ENCODE measurements at places on chromosomes 2 and 18.

DNA sequence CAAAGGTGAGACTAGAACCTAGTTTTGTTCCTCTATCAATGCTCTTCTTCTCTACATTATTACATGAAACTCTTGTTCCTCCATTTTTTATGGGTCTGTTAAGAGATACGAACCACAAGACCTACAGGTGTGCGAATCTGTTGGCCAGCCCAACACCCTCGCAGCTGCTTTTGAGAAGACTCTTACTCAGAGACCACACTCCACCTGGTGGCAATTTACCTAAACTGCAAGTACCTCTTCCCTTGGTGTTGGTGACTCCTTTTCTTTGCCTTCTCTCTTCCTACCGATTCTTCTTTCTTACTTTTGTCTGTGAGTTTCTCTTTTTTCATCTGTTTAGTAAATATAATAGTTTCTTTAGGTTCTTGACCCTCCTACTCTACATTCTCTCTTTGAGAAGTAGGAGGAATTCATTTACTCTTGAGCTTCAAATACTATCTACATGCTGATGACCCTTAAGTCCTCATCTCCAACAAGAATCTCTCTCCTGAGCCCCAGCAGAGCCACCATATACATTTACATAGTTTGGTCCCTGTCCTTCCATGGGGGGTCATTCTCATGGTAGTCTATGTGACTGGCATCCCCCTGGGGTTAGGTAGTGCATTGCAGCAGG is 81.8 kb upstream of the GAREM1 start:
- peak; percentile 72 for DNase-seq

DNA sequence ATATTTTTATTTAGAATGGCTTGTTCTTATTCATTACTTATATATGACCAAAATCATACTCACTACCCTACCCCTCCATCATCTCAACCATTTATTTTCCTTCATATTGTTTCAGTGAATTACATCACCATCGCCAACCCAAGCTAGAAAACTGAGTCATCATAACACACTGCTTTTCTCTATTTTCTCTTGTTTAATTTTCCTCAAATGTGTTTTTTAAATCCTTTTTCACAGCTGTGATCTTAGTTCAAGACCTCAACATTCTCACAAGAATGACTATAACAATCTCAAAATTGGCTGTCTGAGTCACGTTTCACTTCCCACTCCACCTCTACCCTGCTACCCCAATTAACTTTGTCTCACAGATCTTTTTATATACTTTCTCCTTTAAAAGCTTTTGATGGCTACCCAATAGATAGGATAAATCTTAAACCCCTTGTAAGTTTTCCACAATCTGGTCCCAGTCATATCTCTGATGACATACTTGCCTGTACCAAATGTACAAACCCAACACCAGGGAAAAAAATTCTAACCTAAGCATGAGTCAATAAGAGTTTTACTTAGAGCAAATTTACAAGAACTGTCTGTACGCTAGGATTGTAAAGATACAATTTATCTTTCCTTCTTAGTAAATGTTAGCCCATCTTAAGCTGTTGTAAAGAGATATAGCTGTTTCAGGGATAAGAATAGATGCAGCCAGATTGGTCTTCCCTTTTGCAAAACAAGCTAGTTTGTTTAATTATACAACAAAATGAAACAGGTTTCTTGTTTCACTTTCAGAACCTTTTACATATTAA is 635.1 kb upstream of the SLC39A10 start:
- no peak for DNase-seq

GRCh38 chr2:225465827-225466226 is 66.3 kb downstream of the NYAP2 start:
- DNase-seq = no peak

- DNase-seq = no peak
These were observed 54.7 kb downstream of the DTNB start for GRCh38 chr2:25618676-25619075.

DNA sequence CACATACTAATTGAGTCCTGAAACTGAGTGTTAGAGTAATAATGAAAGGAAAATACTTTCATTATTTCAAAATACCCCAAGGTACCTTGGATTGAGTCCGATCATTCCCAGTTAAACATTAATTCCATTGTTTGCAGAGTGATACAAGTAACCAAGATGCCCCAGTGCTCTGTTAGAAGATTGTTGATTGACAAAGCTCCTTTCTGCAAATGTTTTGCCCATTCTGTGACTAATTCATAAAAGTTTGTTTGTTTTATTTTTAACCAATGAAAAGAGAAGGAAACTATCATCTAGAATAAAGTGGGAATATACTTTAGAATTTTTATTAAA is 124.0 kb downstream of the GULP1 start:
- DNase-seq = no peak

DNA sequence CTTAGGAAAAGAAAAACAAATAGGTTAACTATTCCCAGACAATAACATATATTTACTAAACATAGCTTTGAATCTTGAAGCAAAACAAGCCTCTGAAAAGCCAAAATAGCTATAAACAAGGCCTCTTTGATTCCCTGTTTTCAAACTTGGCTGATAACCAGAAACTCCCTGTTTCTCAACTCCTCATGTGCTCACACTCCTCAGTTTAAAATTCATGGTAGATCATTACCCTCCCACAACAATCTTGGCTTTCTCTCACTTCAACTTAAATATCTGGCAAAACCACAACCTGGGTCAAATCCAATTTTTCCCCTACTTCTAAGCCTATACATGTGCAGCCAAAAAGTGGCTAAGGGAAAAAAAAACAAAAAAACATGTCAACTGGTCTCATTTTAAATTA is 15.6 kb downstream of the SUCLG1 start:
- no peak for DNase-seq

- no peak for DNase-seq
These were observed 11.7 kb upstream of the STK17B start for GRCh38 chr2:196183172-196183473.

GRCh38 chr18:4839639-4840038 is 357.4 kb downstream of the AKAIN1 start:
- DNase-seq = no peak

DNA sequence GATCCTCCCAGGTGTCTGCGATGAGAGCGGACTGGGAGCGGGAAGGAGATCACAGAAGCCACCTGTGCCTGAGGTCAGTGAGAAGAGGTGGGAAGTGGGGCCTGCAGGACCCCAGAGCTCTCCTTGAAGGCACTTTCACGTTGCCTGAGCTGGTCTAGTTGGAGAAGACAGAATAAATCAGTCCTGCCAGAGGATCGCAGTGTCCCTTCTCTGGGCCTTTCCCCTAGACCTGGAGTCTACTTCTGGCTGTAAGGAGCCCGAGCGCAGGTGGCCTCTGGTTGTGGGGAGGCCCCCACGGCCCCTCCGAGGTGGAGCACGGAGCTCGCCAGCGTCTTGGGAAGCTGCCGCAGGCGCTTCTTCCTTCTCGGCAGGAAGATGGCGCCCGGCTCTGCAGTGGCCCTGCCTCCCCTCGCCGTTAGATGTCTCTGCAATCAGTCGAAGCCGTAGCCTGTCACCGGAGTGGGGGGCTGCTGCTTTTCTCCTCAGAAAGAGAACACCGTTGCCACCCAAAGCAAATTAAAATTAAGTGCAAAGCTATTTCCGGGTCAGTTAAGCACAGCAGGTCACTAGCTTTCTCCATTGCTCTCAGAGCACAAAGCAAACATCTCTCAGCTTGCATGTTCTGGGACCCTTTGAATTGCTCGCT is 212.0 kb upstream of the MYT1L start:
- DNase-seq = no peak

- no peak for DNase-seq
These were observed 368.7 kb upstream of the ID2 start for GRCh38 chr2:8312861-8313830.

DNA sequence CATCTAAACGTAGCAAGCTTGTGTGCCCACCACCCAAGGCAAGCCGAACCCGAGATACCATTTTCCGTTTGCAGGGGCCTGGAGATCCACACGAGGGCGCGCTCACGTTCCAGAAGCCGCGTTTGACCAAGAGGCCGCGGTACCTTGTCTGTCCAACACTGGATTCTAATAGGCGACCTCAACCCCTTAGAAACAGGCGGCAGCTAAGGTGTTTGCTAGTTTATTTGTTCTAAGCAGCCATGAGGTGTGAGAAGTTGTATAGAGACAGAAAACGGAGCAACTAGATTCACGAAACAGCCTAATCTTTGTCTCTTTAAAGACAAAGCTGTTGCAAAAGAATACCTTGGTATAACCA is 4.2 kb downstream of the HOXD11 start:
- DNase-seq = no peak

DNA sequence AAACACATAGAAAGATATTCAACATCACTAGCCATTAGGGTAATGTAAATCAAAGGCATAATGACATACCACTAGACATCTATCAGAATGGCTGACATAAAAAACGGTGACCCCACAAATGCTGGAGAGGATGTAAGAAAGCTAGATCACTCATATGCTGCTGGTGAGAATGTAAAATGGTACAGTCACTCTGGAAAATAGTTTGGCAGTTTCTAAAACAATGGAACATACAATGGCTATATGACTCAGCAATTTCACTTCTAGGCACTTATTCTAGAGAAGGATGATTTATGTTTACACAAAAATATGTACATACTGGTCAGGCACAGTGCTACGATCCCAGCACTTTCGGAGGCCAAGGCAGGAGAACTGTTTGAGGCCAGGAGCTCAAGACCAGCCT is 87.3 kb downstream of the COLEC12 start:
- no peak for DNase-seq

- no peak for DNase-seq
These were observed 43.4 kb upstream of the SMAD7 start for GRCh38 chr18:48994044-48994651.

DNA sequence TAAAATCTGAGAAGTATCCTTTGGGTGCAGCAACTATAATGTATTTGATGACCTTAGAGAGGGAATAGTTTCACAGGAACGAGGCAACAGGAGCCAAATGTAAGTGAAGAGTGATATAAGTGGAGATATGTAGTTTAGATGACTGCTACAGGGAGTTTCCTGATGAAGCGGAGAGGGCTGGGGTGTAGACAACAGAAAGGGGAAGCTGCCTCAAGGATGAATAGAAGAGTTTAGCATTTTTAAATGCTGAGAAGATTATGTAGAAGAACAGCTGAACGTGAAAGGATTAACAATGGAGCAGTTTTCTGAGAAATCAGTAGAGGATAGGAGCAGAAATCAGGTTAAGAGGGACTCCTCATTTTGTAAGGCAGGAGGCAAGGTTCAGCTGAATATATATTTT is 133.3 kb downstream of the LCLAT1 start:
- DNase-seq = no peak

GRCh38 chr2:19244460-19245363 is 113.7 kb downstream of the OSR1 start:
- no peak for DNase-seq

DNA sequence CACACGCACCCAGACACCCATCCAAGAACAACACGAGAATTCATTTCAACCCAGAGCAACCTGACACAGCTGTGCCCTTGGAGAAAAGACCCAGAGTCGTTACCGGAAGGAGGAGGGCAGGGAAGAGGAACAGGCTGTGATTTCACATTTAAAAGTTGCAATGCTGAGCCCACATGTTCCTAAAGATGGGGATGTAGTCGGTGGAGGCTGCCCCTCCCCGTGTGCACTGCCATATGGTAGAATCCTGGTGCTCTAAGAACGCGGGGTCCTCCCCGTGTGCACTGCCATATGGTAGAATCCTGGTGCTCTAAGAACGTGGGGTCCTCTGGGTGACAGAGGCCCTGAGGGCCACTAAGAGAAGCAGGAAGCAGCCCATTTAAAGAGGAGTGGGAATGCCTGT is 10.9 kb downstream of the MTERF4 start:
- no peak for DNase-seq

DNA sequence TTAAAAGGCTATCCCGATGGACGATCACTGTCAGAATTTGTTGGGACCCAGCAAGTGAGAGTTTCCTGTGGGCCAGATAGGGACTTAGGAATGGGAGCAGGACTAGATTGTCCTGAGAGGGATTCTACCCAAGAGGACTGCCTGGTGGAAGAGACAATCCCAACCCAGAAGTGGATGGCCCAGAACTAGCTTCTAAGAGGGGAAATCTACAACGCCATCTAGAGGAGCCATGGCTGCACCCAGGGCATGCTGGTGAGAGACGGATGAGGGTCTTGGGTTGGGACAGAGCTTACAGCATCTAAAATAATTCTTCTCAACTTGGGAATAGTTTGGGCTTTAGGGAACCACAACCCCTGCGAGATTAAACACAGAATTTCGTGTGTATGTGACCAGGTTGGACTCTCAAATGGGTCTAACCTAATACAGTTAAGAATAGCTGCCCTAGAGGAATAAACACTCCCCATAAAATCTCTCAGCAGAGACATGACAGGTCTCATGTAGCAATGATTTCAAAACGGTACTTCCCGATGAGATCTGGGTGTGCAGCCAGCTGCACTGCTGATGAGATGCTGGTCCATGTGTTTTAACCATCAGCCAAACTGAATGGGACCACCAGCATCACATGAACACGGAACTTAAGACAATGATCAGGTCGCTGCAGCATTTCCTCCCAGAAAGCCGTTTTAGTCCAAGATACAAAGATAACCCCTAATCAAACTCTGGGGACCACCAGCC is 50.8 kb downstream of the CCBE1 start:
- DNase-seq = no peak

GRCh38 chr2:85114586-85115330 is 18.4 kb upstream of the TCF7L1 start:
- no peak for DNase-seq

DNA sequence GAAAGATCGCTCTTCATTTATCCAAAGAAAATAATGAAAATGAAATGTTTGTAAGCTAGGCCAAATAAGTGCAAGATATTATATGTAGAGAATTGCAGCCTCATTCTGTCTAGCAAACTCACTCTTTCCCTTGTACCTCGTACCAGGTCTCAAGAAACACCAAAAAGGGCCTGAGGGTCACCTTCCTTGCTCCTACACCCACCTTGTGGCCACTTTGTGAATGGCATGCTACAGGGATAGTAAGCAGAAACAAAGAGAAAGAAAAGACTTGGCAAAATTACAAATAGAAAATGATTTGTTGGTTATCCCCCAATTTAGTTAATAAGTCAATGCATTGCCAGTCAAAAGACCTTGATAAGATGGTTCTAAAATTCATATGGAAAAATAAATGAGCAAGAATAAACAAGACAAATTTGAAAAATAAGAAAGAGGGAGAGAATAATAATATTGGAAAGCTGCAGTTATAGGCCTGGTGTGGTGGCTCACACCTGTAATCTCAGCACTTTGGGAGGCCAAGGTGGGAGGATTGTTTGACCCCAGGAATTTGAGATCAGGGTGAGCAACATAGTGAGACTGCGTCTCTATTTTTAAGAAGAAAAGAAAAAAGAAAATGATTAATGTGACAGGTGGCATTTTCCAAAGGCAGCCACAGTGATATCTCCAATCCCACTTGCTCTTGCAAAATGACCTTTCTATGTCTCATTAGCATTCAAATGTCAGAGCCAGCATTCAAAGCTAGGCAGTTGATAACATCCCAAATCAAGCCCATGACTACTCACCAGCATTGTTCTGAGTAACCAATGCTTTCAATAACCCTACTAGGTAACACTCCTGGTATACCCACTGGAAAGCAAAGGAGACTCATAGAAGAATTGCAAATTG is 38.8 kb upstream of the BMP10 start:
- DNase-seq = peak; percentile 94

Data from SJCRH30 (cell line).